ENCODE measurements at places on chromosomes 5 and 9.
A peak's percentile ranks its signal among the peaks of the same experiment; 100 is the strongest.

DNA sequence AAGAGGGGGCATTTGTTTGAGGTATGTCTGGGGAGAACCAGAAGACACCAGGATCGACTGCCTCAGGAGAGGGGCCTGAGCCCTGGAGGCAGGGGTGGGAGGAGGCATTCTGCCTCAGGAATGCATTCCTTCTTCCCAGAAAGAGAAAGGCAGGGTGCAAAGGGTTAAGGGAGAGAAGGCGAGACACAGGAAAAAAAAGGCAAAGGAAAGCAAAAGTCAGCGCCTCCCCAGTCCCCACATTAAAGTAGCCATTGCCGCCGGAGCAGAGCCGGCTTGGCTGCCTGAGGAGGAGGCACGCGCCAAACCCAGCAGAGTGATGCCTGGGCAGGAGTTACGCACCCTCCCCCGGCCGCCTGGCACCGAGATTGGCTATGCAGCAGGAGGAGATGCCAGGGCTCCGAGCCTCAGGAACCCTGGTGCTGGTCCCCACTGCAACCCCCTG, 123.8 kb upstream of the PHYKPL start:
- no peak for DNase-seq

DNA sequence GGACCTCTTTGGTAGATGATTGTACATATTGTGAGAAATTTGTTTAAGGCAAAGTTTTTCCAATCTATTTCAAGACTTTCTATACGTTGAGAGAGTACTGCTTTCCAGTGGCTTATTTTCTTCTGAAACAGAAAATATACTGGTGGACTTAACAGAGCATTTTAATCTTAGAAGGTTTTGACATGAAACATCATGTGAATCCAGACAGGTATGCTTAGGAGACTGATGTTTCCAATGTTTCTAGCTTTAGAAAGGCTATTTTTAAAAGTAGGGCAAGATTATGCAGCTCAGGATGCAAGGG, 71.0 kb downstream of the PIK3R1 start:
- DNase-seq, result no peak

DNA sequence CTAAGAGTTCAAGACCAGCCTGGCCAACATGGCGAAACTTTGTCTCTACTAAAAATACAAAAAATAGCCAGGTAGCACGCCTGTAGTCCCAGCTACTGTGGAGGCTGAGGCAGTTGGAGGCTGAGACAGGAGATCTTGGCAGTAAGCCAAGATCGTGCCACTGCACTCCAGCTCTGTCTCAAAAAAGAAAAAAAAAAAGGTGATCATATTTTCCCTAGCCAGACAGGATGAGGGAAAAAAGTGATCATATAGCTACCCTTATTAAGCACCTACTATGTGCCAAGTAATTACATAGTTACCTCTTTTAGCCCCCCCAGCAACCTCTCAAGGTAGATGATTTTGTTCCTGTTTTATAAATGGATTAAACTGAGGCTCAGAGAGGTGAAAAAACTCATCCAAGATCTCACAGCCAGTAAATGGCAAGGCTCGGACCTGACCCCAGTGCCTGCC, 18.1 kb upstream of the RPL26L1 start:
- DNase-seq, result peak; percentile 42

GRCh38 chr5:150209099-150209635, 19.3 kb downstream of the SLC6A7 start:
- peak; percentile 56 for DNase-seq

Measured in EH (cell line).